Right renal cortex interstitium (tissue), 3 donors: ENCODE measurements at places on chromosomes 7 and 10.
A peak's percentile ranks its signal among the peaks of the same experiment; 100 is the strongest.

DNA sequence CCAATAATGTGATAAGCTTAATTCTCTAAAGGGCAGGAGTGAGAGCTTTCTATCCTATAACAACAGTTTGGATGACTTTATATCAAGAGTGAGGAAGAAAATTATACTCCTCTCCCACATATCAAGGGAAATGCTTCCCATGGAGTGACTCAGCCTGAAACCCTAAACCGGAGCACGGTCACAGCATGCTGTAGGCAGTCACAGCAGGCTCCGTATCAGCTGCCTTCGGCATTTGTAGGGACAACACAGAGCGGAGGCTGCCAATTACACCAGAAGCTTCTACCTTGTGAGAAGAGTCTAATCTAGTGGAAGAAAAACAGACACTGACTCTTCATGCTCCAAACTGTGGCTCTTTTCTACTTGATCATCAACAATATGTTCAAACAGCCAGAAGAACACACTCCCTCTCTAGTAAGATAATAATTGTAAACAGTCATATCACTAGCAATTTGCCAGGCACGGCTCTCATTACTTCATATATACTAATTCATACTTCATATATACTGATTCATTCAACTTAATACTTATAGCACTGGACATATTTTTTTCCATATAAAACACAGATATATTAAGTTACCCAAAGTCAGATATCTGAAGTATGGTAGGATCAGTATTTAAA, 65.9 kb downstream of the DGKB start:
- peak; percentile 23 for DNase-seq

DNA sequence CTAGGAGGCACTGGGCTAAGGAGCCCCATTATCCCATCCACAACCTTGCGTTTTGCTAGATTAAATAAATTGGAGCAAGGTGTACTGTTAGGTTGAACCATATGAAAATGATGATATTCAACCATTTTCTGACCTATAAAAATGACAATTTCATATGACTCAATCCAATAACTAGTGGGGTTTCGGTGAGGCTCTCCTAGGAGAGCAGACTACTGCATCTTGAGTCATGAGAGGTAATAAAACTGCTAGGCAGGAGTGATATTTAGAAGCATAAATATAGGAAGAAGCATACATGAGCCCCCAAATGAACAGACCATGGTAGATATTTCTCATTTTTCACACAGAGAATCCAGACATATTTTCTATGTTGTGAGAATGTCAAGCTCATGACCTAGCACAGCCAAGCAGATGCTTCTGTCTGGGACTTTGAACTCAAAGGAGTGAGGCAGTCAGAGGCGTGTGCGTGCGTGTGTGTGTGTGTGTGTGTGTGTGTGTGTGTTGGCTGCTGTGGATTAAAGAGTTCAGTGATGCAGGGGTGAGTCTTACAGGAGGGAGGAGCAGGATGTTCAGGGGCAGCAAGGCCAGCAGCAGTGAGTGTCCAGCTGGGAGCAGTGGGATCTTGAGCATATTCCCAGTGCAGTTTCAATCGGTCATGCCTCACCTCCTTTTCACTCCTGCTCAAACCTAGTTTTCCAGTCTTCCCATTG, 17.8 kb upstream of the WDR11 start:
- no peak for DNase-seq

- no peak for DNase-seq
These were observed 716.1 kb downstream of the PARD3 start for GRCh38 chr10:34098821-34099567.

GRCh38 chr7:2626498-2627117, 5.2 kb upstream of the TTYH3 start:
- no peak for DNase-seq

DNA sequence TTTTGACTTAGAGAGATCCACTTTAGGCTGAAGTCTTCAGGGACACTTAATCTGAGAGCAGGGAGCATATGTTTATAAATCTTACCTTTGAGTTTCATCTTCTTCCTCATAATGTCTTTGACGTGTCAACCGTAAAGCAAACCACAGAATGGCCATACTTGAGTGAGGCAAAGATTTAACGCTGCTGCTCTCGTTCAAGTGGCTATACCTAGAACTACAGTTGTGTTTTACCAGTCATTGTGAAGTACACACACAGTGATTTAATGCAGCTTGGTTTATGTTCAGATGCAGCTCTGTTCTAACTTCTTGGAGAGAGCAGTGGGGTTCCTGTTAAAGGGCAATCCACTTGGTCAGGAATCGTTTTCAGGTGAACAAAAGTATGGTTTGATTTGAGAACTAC, 39.9 kb upstream of the GOT1 start:
- no peak for DNase-seq

GRCh38 chr10:48505394-48506112, 99.3 kb downstream of the ARHGAP22 start:
- DNase-seq, result no peak

DNA sequence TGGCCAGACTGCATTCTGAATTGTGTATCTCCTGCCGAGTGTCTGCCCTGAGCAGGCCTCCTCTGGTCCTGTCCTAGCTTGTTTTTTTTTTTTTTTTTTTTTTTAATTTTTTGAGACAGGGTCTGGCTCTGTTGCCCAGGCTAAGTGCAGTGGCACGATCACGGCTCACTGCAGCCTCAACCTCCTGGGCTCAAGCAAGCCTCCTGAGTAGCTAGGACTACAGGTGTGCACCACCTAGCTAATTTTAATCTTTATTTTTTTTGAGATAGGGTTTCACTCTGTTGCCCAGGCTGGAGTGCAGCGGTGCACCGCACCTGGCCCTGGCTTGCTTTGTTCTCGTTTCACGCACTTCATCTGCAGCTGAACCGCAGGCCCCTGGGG, 23.5 kb downstream of the COL26A1 start:
- DNase-seq, result no peak

- DNase-seq, result no peak
These were observed 103.8 kb downstream of the POLL start for GRCh38 chr10:101484175-101484745.

GRCh38 chr7:81232084-81232799, 313.4 kb upstream of the SEMA3C start:
- DNase-seq, result no peak

GRCh38 chr10:71776481-71776925, 3.2 kb upstream of the VSIR start:
- DNase-seq, result no peak

DNA sequence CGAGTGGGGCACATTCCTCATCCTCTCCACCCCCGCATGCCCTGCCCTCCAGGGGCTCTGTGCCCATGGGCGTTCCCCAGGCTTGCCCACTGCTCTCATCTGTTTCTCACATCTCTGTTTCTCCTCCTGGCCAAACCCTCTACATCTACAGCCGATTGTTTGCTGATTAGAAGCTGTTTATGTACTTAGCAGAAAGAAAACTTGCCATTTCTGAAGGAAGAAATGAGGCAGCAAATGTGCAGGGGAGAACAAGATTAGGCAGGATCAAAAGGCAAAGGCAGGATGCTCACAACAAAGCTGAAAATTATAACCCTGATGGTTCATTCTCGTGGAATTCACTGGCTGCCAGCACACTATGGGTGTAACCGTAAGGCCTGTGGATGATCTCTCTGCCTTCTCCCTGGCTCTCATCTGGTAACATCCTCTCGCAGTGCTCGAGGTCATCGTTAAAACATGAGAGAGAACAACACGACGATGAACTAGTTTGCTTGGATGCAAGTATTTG, 111.6 kb upstream of the KLF14 start:
- no peak for DNase-seq

GRCh38 chr10:88952647-88953111, at the start of gene ACTA2:
Gene ACTA2, minus strand, starts transcription at chr10:88952773. Its CDS starts 3,843 bp downstream, at chr10:88948930.
- no peak for DNase-seq

DNA sequence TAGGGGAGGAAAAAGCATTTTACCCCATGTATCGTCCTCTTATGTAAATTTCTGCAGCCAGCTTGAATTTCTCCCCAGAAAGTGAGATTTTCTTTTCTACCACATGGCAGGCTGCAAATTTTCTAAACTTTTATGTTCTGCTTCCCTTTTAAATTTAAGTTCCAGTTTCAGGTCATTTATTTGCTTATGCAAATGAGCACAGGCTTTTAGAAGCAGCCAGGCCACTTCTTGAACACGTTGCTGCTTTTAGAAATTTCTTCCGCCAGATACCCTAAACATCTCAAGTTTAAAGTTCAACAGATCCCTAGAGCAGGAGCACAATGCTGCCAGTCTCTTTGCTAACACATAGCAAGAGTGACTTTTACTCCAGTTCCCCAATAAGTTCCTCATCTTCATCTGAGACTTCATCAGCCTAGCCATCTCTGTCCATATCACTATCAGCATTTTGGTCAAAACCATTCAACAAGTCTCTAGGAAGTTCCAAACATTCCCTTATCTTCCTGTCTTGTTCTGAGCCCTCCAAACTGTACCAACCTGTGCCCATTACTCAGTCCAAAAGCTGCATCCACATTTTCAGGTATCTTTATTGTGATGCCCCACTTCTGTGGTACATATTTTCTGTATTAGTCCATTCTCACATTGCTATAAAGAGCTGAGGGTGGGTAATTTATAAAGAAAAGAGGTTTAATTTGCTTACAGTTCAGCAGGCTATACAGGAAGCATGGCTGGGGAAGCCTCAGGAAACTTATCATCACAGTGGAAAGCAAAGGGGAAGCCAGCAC, 16.3 kb downstream of the EZH2 start:
- DNase-seq, result no peak

DNA sequence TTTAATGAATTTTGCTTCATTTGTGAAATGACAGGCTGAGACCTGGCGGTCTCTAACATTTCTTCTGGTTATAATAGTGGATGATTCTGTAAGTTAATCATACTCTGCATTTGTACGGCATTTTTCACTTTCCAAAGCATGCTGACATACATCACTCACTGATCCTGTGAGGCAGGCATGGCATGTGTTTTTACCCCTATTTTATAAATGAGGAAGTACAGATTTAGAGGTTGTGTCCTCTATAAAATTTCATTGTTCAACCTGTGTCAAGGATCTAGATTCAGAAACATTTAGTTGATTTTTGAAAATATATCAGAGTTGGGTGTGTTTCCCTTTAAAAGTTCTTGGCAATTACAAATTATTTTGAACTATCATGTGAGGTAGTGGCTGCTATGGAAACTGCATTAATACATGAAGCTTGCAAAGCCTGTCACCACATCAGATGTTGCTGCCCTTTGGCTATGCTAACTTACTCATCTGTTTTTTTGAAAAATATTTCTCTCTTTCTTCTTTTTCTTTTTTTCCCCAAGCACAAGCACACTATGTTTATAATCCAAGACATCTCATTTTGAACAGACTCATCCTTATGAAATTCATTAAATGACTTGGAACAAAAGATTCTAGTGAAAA, 172.7 kb downstream of the GNAI1 start:
- DNase-seq, result no peak

DNA sequence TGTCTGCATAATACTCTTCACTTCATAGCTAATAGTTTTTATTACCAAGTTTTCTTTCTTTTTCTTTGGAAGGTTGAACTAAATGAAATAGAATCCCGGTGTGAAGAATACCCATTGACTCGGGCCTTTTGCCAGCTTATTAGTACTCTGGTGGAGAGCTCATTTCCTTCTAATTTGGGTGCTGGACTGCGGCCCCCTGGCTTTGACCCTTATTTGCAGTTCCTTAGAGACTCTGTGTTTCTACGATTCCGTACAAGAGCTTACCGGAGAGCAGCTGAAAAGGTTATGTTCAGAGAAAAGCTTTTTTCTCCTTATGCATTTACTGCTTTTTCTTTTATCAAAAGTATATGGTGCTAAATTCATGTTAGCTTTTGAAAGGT, 40.2 kb downstream of the NUP205 start:
- DNase-seq, result no peak

DNA sequence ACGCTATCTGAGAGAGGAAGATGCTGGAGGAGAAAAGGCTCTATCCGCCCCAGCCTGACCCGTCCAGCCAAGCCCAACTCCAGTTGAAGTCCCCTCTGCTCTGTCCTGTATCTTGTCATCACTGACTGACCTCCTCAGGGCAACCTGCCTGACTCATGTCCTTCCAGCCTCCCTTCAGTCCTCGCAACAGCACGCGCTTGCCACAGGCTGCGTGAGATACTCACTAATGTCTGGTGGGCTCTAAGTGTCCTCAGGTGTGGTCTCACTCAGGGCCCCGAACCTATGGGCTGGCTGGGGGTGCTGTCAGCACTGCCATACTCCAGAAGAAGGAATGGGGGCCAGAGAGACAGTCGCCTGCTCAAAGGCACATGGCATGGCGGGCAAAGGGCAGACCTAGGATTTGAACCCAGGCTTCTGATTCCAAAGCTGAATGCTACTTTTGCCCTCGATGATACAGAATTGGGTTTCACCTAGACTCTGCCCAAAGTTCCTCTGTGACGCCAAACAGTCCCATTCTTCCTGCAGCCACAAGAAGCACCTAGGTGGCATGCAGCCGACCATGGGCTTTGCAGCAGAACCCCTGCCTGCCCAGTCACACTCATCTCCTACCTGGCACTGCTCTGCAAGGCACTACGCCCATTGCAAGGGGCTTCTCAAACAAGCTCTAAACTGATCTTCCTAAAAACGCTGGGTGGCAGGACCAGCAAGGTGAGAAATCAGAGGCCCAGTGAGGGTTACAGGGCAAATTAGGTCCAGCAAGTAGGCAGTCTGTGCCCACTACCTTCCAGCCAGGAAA, 8.5 kb downstream of the FAM53B start:
- DNase-seq, result no peak

DNA sequence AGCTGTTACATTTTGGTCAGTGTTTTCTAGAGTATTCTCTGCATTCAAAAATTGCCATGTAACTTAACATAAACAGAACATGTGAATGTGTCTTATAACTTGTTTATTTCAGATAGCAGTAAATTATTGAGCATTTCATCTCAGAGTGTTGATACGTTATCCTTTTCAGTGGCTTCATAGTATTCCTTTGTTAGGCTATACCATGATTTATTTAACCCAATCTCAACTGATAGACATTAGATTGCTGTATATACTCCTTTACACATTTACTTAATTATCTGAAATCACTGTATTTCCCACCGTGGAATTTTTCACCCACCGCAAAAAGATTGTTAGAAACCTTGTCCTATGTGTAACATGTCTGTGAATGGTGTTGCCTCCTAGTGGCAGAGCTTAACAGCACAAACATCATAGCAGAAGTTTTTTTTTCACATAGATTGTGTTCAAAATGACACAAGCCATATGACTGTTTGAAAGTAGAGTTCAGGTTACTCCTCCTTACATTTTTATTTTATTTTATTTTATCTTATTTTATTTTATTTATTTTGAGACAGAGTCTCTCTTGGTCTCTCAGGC, 21.4 kb downstream of the SLF2 start:
- DNase-seq, result no peak

DNA sequence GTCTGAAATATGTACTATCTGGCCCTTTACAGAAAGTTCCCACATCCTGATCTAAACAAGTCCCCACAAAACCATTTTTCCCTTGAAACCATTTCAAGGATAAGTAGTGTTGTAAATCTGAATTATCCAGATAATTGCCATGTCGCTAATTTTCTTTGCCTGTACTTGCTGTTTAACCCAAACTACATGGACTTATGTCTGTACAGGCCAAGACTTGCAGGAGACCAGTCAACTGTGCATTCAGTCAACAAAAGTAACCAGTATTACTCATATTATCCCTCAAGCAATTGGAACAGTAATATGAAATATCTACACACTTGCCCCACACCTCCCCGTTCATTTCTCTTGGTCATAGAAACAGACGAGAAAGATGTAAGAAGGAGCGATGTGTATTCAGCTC, 347.8 kb upstream of the NFE2L3 start:
- no peak for DNase-seq

GRCh38 chr7:149615690-149616270, 118.2 kb upstream of the ZNF746 start:
- no peak for DNase-seq

- DNase-seq, result peak; percentile 89
These were observed at the start of gene ANXA7 for GRCh38 chr10:73413528-73414229. Gene ANXA7, minus strand, starts transcription at chr10:73414058. Its CDS starts 13,202 bp downstream, at chr10:73400856.

GRCh38 chr10:124146483-124146882, 53.1 kb upstream of the CHST15 start:
- DNase-seq, result no peak
